MCF 10A (cell line): ENCODE measurements at places on chromosomes 12 and 14.
A peak's percentile ranks its signal among the peaks of the same experiment; 100 is the strongest.

- peak; percentile 68 for DNase-seq
Observed at GRCh38 chr12:2294651-2295475, 242.1 kb downstream of the CACNA1C start.

- DNase-seq: no peak
Observed at GRCh38 chr12:127781336-127781735, 485.6 kb upstream of the TMEM132C start.

GRCh38 chr12:68609998-68610369, 715 bp upstream of the RAP1B start:
- peak; percentile 53 for DNase-seq

DNA sequence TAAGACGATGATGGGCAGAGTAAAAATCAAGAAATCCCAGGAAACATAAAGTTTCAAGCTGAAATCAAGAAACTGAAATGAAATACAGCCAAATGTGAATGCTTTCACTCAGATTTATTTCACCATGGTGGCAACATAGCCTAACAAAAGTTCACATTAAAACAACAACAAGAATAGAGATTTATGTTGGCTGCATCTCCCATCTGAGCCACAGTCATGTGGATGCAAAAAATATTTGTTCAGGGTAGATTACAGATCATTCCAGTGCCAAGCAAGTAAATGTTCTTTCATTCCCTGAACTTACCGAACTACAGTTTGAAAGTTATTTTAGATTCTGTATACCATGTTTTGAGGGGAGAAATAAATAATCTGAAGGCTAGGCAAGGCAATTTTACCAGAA, 159.9 kb upstream of the TMTC1 start:
- no peak for DNase-seq

DNA sequence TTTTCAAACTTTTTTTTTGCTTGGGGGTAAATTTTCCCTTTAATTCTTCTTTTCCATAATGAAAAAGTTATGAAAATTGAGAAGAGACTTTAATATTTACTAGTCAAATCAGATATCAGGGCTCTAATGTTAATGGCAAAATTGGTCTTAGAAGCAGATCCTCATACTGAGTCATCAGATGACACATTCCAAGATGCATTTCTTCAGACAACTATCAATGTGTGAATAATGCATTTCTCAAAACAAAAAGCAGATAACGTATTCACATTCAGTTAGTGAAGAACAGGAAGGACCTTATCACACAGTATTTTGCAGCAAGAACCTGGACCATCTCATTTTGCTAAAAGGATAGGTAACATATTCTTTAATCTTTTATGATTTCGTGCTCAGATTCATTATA, 130.7 kb downstream of the GPHN start:
- DNase-seq: peak; percentile 35

DNA sequence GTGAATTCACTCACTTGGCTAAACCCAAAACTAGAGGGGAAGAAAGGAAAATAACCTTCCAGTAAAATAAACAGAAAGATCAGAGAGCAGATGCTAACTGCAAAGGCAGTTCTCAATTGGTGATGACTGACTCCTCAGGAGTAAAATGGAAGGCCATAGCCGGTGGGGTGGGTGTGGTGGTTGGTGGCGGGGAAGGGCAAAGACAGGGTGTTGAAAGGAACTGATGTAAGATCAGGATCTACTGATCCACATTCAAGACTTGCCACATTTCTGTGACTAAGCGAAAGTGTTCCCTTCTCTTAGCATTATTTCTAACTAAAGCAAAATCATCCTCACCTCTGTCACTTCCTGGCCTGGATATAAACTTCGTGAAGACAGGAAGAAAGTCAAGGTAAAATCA, 26.3 kb upstream of the TC2N start:
- peak; percentile 54 for DNase-seq

GRCh38 chr12:106309671-106310505, 7.4 kb downstream of the TCP11L2 start:
- DNase-seq: no peak

DNA sequence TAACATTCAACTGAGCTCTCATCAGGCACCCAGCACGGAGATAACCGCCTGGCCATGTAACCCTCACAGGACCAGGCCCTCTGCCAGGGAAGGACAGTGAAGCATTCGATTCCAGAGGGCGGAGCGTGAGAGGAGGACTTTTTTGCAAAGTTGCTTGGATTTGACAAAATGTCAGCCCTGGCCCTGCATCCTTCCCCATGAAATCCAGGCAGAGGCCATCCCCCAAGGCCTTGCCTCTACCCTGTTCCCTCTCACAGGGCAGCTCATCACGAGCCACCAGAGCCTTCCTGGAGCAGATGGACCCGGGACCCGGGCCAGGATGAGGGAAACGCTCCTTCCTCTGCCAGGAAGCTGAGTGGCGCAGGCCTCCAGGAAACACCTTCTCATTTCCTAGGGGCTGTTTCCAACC, 17.0 kb downstream of the CAMKK2 start:
- no peak for DNase-seq

DNA sequence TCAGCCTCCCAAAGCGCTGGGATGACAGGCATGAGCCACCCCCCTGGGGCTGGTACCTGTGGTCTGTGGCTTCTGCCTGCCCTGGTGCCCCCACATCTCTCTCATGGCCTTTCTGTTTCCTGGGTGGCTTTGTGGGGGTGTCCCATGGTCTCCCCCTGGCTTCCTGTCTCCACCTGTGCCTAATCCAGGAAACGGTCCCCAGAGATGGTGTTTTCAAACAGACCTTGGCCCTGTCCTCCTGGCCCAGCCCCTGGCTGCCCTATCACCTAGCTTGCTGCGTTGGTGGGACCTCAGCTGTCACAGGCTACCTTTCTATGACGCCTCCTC, 18.1 kb downstream of the MEG3 start:
- no peak for DNase-seq

GRCh38 chr14:55741240-55741639, 161.2 kb downstream of the KTN1 start:
- DNase-seq: no peak

- peak; percentile 65 for DNase-seq
Observed at GRCh38 chr12:109885616-109886015, 5.3 kb upstream of the GLTP start.

GRCh38 chr12:52555577-52555976, 2.6 kb upstream of the KRT71 start:
- no peak for DNase-seq

- DNase-seq: no peak
Observed at GRCh38 chr14:32367516-32367915, 38.4 kb downstream of the AKAP6 start.

- DNase-seq: no peak
Observed at GRCh38 chr14:103535891-103536565, 7.0 kb downstream of the TRMT61A start.

DNA sequence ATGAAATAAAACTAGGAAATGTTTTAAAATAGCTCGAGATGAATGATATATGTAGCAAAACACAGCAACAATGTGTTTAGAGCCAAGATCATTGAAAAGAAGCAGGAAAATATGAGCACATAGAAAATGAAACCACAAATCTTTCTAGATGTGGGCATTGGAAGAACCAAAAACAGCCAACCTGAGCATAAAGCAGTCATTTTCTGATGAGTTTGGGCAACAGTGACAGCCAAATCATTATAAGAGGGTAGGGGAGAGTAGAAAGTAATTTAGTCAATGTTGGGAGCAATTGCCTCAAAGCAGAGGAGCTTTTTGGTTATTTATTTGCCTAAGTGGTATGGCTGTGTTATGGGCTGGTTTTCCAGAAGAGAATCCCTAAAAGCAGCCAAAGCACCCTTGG, 8.8 kb upstream of the BICDL1 start:
- DNase-seq: no peak

DNA sequence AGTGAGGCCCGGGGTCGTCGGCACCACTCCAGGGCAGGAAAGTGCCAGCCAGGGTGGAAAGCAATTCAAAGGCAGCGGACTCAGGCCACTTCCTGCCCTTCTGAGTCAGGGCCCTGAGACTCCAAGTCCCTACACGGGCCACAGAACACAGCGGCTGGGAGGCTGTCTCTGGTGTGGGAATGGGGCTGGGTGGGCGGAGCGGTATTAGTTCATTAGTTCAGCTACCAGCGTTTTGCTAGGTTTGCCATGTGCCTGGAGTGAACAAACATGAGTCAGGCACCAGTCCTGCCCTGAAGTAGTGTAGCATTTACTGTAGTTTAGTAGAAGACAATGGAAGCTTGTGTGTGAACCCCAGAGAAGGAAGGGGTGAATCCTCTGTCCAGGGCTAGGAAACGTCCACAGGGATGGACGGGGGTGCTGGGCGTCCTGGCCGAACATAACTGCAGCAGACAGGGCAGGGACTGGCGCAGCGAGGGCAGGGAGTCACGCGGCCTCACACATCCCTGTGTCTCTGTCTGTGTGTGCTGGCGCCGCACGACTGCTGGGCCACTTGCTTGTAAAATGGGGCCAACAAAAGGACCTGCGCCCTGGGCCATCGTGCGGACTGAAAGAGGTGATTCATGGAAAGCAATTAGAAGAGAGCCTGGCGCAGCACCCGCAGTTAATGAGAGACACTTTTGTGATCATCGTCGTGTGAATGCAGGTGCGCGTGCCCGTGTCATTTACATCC, 186.4 kb upstream of the PRMT8 start:
- DNase-seq: peak; percentile 74

GRCh38 chr12:12403264-12404248, 46.7 kb downstream of the BORCS5 start:
- DNase-seq: no peak

GRCh38 chr12:127711108-127711507, 555.9 kb upstream of the TMEM132C start:
- DNase-seq: no peak

GRCh38 chr12:116662612-116663144, 75.2 kb downstream of the SPRING1 start:
- no peak for DNase-seq

GRCh38 chr12:58811346-58811745, 109.0 kb downstream of the LRIG3 start:
- no peak for DNase-seq

GRCh38 chr12:112148031-112148513, 22.7 kb downstream of the TRAFD1 start:
- DNase-seq: peak; percentile 75

DNA sequence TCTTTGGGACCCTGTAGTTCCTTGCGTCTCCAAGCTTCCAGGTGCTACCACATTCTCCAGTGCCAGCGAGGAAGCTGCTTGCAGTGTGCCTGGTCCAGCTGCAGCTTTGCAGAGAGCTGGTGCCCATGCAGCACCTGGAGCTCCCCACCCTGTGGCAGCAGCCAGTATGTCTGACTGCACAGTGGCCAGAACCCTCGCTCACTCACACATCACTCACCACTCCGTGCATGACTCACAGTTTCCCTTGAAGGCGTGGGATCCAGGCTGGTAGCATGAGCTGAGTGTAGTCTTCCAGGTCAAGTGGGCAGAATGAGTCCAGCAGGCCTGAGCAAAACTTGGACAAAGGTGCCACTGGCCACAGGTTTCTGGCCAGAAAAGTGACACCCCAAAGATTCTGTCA, 33.6 kb downstream of the SDR9C7 start:
- peak; percentile 97 for DNase-seq

DNA sequence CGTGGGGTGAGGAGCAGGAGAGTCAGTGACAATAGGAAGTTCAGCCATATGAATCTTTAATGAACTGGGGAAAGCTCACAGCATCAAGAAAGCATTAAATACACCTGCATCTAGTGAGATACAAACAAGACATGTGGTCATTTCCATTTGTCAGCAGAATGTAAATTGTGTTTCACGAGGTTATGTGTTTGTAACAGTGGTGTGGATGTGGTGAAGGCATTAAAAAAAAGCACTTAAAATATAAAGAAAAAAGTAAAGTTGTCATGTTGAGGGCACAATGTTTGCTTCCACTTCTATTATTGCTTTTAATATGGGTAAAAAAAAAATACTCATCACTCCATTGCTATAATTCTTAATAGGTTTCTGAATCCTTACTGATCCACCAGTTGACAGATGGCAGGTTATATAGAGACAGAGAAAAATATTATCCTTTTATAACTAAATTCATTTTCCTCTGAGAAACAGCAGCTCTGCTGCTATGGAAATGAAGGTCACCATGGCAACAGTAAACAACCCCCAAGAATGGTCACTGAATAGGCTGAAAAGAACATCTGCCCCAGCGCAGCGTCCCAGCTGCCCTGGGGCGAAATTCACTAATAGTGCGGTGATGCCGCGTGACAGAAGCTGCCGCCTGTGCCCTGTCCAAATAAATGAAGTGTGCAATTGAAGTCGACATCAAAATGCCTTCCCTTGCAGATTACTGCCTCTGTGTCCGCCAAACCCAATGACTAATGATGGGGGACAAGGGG, 226.1 kb downstream of the FOXN3 start:
- DNase-seq: no peak

- no peak for DNase-seq
Observed at GRCh38 chr12:55861396-55861795, 18.7 kb upstream of the MMP19 start.

DNA sequence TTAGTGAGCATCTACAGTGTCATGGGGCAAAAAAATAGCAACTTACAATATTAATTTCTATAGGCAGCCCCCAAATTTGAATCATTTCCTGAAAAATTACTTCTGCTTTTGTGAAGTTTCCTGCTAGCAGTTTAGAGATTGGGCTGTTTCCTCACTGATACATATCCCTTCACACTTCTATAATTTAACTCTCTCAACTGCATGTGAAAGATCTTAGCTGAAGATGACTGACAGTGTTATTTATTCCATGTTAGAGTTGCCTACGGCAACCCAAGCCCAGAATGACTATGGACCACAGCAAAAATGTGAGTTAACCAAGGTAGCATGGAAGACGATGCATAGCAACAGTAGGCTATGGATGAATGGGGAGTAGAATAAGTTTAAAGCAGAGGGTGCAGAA, at the start of gene KLRG1:
KLRG1 (plus strand) TSS at position 134 of the 400 bp plus-strand sequence; CDS start at position 224, 90 bp downstream.
- no peak for DNase-seq
